ENCODE measurements at places on chromosomes 16 and 17.

- DNase-seq: no peak
Observed at GRCh38 chr17:28716740-28717577, 709 bp downstream of the RAB34 start.

- DNase-seq: no peak
Observed at GRCh38 chr17:34416116-34416515, 53.1 kb upstream of the CCL1 start.

DNA sequence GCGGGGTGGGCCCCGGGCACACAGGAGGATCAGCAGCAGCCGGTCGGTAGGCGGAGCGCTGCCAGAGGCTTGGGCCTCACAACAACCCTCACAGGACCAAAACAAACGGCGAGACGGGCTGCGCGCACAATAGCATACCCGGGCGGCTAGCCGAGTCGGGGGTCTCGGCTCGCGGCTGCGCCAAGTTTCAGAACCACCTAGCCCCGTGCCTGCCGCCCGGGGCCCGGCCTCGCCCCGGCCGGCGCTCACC lies 732 bp downstream of the ULK2 start:
- DNase-seq: peak; percentile 33

GRCh38 chr17:29068818-29069217 lies 25.9 kb downstream of the PIPOX start:
- no peak for DNase-seq

DNA sequence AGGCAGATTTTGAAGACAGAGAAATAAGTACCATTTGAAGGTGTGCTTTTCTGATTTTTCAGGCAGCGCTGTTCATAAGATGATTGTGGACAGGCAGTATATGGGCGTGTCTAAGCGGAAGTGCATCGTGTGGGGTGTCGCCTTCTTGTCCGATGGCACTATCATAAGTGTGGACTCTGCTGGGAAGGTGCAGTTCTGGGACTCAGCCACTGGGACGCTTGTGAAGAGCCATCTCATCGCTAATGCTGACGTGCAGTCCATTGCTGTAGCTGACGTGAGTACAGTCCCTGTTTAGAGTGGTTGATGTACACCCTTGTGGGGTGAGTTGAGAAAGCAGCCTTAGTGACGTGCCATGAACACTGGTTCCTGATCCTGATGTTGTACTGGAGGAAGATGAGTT lies 10.7 kb downstream of the UTP4 start:
- no peak for DNase-seq

DNA sequence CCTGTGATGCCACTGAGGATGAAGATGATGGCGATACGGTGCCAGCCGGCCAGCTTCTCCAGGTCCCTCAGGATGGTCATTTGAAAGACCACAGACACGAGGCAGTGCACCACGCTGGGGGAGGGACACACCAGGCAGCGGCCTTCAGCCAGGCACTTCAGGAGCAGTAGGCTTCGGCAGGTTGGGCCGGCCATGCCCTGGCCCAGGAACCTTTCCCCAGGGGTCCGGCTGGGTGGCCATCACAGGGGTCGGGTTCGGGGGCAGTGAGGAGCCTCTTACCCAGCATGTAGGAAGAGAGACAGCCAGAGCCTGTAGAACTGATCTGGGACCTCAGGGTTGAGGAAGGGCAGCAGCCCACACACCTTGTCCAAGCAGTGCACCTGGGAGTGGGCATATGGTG lies 5.3 kb downstream of the AANAT start:
- DNase-seq: no peak

GRCh38 chr16:83400234-83400633 lies 407.5 kb upstream of the HSBP1 start:
- DNase-seq: no peak

- DNase-seq: peak; percentile 33
Observed at GRCh38 chr17:31274252-31274651, 22.8 kb downstream of the OMG start.

- DNase-seq: peak; percentile 43
Observed at GRCh38 chr17:56785405-56785804, 48.3 kb downstream of the C17orf67 start.

DNA sequence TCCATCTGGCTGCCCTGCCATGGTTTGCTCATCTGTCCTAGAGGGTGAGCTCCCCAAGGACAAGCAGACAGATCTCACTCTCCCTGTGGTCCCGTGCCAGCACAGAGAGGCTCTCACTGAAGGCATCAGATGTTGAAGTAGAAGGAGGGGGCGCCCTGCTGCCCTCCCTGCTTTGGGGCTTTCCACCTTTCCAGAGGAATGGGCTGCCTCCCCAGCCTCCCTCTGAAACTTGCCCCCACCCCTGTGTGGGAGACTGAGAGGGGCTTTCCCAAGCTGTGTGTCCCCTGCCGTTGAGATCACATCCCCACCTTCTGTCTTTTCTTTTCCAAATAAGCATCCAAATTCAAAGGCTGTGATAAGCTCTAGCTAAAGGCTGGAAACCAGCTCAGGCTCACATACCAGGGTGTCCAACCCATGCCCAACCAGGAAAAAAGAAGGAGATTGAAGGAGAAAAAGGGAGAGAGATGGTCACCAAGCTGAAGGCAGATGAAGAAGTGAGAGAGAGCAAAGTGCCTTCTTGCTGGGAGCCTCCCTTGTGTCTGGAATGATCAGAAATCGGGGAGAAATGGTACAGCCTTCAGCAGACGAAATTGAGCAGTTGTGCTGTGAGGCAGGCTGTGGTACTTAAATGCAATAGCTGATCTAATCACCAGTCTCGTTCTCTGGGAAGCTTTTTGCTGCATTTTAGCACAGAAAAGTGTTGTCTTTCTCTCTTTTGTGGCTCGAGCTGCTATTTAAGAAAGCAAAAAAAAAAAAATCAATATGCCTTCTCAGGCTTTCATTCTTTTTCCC lies 145.9 kb upstream of the LHX1 start:
- DNase-seq: no peak

GRCh38 chr16:15874745-15875314 lies 13.6 kb downstream of the CEP20 start:
- peak; percentile 36 for DNase-seq

DNA sequence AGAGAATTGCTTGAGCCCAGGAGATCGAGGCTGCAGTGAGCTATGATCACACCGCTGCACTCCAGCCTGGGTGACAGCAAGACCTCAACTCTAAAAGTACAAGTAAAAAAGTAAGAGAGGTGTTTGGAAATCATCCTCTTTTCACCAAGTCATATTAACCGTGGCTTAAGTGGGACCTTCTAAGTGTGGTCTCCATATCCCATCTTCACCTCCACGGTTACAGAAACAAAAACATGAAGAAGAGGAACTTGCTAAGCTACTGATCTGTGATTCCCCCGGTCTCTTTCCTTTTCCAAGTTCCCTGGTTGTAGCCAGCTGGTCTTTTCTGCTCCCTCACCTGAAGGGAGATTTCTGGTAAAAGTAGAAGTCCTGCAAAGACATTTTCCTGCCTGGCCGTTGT lies 389.4 kb downstream of the CPPED1 start:
- DNase-seq: no peak
